ENCODE measurements at places on chromosomes 1 and 21.

GRCh38 chr1:166876540-166876838, 425 bp upstream of the TADA1 start:
- no peak for DNase-seq

DNA sequence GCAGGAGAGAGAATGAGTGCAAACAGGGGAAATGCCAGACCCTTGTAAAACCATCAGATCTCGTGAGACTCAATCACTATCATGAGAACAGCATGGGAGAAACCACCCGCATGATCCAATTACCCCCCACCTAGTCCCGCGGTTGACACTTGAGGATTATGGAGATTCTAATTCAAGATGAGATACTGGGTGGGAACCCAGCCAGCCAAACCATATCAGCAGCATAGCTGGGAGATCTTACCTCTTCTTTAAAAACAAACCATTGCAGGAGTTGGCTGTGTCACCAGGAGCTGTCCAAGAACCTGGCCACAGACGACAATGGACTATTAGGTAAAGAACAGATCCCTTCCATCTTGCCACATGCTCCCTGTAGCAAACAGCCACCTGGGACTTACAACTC, 422.7 kb downstream of the MATN1 start:
- DNase-seq: no peak

GRCh38 chr1:24898152-24898908, 31.7 kb downstream of the RUNX3 start:
- DNase-seq: no peak

DNA sequence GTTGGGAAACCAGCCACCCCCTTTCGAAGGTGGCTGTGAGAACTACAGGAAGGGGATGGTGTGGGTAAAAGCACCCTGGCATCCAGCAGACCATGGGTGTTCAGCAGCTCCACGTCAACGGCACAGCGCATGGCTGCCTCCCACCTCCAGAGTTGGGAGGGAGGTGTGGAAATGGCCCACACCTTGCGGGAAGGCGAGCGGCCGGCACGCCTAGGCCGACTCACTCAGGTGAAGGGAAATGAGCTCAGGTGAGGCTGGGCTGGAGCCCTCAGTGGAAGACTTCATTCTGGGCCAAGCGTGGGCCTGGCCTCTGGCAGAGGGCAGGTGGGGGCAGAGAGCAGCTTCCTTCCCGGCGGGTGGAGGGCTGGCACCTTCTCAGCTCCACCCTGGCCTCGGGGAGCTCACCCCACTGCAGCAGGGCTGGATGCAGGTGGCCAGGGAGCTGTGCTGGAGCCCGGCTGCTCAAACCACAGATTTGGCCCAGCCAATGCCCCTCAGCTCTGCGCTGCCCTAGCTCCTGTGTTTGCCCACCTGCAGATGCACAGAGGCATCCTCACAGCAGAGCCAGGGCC, 24.8 kb upstream of the ALDH4A1 start:
- DNase-seq: no peak

GRCh38 chr1:88661188-88661587, 22.9 kb upstream of the PKN2 start:
- DNase-seq: no peak

- no peak for DNase-seq
These were observed 15.5 kb downstream of the FMN2 start for GRCh38 chr1:240107058-240107684.

- no peak for DNase-seq
These were observed at the start of gene CR2 for GRCh38 chr1:207454046-207454964. Gene CR2, plus strand, starts transcription at chr1:207454328. Its CDS starts 91 bp downstream, at chr1:207454419.
